ENCODE measurements at places on chromosomes 1 and 21. TPM values are rescaled to one million over a fixed set of nuclear protein-coding genes. Genes with fewer than 3 reads are reported as not detected.

The FCGR1A gene
- 1.9 TPM for polyA plus RNA-seq

GRCh38 chr1:39639305-39640130 lies at the start of gene HEYL:
Gene HEYL (minus strand): TSS chr1:39639643. CDS start chr1:39639625, 18 bp downstream.
- no peak for DNase-seq

DNA sequence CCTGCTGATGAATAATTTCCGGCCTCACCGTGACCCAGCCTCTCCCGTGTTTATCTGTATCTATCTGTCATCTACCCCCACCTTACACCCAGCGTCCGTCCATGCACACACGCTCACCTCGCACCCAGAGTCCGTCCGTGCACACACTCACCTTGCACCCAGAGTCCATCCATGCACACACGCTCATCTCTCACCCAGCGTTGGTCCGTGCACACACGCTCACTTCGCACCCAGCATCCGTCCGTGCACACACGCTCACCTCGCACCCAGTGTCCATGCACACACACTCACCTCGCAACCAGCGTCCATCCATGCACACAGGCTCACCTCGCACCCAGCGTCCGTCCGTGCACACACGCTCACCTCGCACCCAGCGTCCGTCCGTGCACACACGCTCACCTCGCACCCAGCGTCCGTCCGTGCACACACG lies 25.0 kb upstream of the COL18A1 start:
- DNase-seq, result no peak

The PPFIA4 gene
- polyA plus RNA-seq, result 70.8 TPM

- no peak for DNase-seq
Measured at GRCh38 chr1:169062152-169062551, 44.3 kb upstream of the ATP1B1 start.

DNA sequence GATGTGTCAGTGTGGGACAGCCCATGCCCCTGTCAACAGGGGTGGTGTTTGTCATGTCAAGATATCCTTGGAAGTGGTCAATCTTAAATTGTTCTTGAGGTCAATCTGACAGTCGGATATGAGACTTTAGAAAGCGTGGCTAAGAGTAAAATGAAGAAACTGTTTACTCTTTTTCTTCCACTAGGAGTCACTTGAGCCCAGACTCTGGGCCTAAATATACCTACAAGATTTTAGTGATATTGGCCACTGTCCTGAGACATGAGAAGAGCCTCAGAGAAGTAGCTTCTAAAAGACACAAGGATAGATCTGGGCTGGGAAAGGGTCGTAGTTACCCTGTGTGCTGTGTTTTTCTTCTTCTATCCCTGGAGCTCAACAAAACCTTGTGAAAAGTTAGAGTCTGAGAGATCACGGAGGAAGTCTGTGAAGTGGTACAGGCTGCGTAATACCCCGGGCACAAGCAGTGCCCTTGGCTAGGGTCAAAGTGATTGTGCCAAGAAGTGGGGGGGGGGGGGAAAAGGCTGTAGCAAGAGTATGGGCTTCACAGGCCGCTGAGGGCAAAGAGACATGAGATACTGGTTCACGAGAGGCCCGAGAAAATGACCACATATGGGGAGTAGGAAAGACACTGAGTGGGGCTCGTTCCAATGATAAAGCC lies 355.2 kb upstream of the GREM2 start:
- no peak for DNase-seq

DNA sequence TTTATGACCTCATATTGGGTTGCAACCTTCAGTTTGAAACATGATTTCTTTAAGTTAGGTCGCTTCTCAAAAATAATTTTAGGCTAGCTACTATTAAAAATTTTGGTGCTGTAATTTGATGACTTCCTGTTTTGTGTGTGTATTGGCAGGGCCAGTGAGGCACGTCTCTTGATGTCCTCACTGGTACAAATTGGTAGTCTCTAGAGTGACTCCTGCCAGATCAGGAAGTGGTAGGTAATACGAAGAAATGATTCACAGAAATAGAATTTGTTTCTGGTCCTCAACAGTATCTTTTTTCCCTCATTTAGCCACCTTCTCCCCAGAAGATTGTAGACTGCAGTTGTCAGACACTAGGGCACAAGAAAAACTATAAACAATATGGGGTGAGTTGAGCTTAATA lies 120.9 kb upstream of the KIAA1614 start:
- no peak for DNase-seq

GRCh38 chr1:243413431-243414151 lies 157.8 kb downstream of the SDCCAG8 start:
- no peak for DNase-seq

GRCh38 chr21:45423201-45423955 lies 18.4 kb downstream of the COL18A1 start:
- DNase-seq, result no peak

The KRTAP7-1 gene
- polyA plus RNA-seq, result not detected

The ITPKB gene
- 28.4 TPM for polyA plus RNA-seq

GRCh38 chr1:169081503-169082123 lies 24.9 kb upstream of the ATP1B1 start:
- DNase-seq, result no peak

The SPAG17 gene
- 3.7 TPM for polyA plus RNA-seq

- no peak for DNase-seq
Measured at GRCh38 chr1:111976332-111976731, 13.1 kb downstream of the KCND3 start.

GRCh38 chr1:177770096-177770495 lies 199.8 kb downstream of the SEC16B start:
- no peak for DNase-seq

DNA sequence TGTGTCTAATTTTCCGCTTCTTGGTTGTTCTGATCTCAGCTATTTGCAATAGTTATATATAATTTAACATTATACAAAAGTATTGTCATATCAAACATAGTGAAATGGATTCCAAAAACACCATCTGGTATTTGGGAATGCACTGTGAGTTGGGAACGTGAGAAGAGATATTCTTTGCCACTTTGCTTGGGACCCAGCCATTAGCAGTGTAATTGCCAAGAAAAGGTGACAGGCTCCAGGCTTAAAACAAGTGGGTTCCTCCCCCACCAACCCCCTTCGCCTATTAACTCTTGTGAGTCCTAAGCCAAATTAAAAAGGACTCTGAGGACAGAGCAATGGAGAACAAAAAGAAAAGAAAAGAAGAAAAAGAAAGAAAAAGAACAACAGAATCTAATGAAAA lies 186.7 kb upstream of the NFIA start:
- DNase-seq, result no peak

DNA sequence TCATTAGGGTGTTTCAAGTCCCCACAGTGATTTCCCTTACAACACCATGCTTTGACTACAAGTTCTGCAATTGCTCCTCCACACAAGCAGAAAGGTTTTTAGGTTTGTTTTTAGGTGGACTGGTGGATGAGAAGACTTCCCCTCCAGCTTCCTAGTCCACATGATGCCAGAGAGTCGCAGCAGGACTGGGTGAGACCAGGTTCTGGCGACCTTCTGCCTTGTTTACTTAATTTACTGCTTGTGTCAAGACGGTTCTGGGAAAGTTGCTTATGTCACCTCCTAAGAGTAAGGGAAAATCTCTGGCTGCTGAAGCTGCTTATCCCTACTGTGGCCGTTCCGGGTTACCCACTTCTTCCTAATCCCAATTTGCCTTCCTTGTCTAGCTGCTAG lies 76.4 kb downstream of the GLUL start:
- DNase-seq, result no peak

GRCh38 chr21:24636696-24637095 lies 970.6 kb downstream of the MRPL39 start:
- DNase-seq, result peak; percentile 26

DNA sequence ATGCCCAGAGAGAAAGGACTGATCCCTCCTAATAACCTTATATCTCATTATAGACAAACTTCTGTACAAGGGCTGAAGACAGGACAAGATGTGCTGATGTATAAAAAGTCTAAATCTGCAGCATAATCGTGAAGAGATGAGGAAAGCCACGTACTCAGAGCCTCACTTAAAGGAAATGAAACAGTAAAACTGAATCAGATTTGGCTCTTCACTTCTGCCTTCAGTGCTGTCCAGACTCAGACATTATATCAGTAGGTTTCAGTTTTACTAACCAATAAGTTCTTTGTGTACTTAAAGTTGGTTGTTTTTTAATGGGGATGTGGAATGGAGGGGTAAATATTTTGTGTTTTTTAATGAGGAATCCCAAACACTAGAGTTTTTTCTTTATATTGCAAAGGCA lies 45.3 kb upstream of the RGS1 start:
- no peak for DNase-seq

GRCh38 chr1:199700551-199700950 lies 327.0 kb upstream of the NR5A2 start:
- no peak for DNase-seq

The RCSD1 gene
- polyA plus RNA-seq, result 37.1 TPM

GRCh38 chr1:85464497-85465098 lies 361 bp downstream of the DDAH1 start:
- DNase-seq, result peak; percentile 63

- peak; percentile 46 for DNase-seq
Measured at GRCh38 chr1:221435504-221435904, 306.4 kb downstream of the DUSP10 start.

DNA sequence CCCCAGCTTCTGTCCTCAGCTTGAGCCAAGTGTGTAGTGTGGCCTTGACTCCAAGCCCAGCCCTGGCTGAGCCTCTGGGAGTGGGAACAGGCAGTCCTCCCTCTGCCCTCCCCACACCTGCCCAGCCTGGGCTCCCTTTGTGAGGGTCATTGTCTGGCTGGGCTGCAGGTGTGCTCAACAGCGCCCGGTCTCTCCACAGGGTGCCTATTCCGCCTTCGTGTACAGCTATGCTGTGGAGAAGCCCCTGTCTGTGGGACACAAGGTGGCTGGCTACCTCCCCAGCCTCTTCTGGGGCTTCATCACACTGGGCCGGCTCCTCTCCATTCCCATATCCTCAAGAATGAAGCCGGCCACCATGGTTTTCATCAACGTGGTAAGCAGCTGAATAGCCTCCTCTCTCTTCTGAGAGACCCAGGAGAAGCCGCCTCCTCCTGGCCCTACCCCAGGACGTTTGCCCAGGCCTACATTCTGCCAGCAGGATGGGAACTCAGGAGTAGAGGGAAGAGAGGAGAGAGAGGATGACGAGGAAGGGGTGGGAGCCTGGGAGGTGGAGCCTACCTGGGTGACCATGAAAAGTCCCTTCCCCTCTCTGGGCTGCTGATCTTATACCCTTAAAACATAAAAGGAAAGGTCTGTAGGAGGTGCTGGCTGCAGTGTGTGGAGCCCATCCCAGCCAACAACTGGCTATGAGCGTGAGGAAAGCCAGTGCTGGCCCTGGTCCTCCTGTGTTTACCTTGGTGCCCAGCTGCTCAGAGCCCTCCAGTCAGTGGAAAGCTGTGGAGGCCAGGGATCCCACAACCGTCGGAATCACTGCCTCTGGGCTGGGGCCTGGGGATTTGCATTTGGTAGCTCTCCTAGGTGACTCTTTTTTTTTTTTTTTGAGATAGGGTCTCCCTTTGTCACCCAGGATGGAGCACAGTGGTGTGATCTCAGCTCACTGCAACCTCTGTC lies 45.7 kb downstream of the ELK4 start:
- no peak for DNase-seq

DNA sequence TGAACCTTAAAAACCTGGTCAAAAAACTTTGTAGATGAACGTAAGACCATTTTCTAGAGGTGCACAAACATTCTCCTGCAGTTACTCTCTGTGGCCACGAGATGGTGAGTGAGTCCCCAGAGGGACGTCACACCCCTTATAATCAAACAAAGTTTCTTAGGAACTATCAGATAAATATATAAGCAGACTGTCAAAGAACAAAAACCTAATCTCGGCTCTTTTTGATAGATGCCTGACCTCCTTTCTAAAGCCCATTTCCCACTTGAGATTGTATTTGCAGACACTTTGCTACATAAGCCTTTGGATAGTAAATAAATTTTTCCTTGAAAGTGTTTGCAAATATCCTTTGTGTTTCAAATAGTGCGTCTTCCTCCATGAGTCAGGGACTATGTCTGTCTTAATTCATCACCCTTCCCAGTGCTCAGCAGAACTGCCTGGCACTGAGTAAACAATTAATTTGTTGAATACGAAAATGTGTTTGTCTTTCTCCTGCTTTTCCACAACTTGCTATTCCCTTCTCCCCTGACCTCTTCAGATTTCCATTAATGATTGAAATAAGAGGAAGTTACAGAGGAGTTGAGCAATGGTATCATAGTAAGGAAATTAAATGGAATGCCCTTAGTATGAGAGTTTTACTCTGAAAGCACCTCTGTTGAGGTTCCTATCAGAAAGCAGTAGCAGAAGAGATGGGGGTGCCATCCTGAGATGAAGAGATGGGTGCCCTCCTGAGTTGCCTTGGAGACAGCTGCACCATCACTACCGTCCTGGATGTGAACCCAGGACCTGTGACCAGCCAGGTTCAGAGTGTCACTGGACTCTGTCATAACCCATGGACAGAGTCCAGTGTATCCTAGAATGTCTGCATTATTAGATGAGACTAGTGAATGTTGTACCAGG lies 57.8 kb upstream of the RAVER2 start:
- DNase-seq, result peak; percentile 35

- DNase-seq, result no peak
Measured at GRCh38 chr1:107255469-107255868, 114.6 kb downstream of the NTNG1 start.

DNA sequence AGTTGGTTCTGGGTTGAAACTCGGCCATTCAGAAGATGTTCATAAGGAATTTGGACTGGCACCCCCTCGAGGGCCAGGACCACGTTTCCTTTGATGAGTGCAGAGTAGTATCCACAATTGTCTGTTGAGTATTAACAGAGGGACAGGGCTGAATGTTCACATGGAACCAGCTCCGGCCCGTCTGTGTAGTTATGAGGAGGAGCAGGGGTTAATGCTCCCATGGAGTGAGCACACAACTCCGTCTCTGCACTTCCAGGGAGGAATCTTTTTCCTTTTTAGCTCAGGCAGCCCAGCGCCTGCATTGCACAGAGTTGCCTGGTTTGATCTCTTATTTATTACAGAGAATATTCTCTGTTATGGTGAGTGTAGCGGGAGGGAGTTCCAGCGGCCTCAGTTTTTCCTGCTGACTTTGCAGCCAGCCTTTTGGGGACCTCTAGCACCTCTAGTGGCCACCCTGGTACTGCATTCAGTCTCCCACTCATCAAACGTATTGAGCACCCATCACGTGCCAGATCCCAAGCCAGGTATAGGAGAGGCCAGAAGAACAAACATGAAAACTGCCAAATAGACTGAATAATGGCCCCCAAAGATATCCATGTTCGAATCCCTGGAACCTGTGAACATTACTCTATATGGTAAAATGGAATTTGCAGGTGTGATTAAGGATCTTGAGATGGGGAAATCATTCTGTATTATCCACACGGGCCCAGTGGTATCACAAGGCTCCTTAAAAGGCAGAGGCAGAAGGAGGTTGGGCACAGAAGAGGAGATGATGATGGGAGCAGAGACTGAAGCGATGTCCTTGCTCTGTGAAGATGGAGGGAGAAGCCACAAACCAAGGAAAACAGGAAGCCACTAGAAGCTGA lies 167.7 kb upstream of the CSF3R start:
- peak; percentile 31 for DNase-seq

The CHRNB2 gene
- polyA plus RNA-seq, result 1.1 TPM
